ENCODE measurements at places on chromosomes 13 and 19.

DNA sequence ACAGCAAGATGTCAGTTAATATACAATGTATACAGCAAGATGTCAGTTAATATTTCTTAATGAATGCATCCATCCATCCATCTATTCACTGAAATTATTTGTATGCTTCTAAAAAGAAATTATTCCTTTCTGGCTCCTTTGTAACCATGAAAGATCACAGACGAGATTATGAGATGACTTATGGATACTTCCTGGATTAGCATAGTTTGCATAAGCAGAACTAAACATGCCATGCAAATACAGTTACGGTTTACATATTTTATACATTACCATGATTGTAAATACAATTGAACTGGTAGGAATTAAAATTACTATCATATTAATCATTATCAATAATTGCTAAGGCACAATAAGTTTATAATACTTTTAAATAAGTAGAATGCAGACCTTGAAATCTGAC is 32.7 kb downstream of the NALCN start:
- DNase-seq = no peak

DNA sequence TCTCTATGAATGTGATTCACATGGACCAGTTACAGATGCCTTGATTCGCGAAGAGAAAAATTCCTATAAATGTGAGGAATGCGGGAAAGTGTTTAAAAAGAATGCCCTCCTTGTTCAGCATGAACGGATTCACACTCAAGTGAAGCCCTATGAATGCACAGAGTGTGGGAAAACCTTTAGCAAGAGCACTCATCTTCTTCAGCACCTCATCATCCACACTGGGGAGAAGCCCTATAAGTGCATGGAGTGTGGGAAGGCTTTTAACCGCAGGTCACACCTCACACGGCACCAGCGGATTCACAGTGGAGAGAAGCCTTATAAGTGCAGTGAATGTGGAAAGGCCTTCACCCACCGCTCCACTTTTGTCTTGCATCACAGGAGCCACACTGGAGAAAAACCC is 7.7 kb downstream of the ZNF543 start:
- DNase-seq = no peak

GRCh38 chr19:35055715-35056179 is 14.2 kb downstream of the HPN start:
- DNase-seq = no peak

GRCh38 chr13:93173654-93174053 is 53.0 kb upstream of the GPC6 start:
- DNase-seq = no peak

DNA sequence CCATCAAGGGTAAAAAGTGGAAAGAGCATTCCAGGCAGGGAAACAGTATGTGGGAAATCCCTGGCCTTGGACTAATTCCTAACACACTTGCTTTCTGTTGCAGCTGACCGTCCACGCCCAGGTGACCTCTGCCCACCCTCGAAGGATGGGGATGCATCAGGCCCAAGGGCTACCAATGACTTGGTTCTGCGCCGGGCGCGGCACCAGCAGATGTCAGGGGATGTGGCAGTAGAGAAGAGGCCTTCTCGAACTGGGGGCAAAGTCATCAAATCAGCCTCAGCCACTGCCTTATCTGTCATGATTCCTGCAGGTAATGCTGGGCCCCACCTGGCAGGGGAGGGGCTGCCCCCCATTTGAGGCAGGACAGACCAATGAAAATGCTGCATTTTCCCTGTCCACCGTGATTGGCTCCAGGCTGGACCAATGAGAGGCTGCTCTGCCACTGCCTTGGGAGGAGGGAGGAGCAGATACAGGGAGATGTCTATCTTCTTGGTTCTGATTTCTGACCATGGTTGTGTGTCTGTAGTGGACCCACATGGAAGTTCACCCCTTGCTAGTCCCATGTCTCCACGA is 12.6 kb downstream of the DNASE2 start:
- no peak for DNase-seq

DNA sequence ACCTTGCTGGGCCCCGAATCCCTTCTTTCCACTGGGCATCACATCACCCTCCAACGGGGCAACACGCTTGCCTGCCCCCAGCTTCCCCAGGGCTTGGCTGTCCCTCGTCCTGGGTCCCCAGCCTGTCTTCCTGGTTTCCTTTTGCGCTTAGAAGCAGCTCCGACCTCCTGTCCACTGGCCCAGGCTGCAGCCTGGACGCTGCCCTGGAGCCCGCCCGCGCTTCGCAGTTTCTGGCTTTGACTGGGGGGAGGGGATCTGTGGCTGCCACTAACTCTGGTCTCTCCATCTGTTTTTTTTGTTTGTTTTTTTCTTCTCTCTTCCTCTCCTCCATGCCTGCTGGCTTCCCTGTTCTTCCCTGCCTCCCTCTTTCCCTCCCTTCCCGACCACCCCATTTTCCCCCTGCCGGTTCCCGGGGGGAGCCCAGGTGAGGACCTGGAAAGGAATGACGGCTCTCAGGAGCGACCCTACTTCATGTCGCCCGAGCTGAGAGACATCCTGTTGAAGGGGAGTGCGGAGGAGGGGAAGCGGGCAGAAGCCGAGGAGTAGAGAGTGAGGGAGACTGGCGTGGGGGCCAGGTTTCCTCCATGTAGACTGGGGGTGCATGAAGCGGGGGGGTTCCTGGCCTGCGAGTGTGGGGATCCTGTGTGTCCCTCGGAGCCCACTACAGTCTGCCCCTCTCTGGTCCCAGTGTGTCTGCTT is 11.5 kb upstream of the ILF3 start:
- no peak for DNase-seq

- no peak for DNase-seq
These were observed 862.3 kb downstream of the UQCRFS1 start for GRCh38 chr19:28350673-28351072.

- no peak for DNase-seq
These were observed 27.1 kb downstream of the EDNRB start for GRCh38 chr13:77891486-77891885.

DNA sequence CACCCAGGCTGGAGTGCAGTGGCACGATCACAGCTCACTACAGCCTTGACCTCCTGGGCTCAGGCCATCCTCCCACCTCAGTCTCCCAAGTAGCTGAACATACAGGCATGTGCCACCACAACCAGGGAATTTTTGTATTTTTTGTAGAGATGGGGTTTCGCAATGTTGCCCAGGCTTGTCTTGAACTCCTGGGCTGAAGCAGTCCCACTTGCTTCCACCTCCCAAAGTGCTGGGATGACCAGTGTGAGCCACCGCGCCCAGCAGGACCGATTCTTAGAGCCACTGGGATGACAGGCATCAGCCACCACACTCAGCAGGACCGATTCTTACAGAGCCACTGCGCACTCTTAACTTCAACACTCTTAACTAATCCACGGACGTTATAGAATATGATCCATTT is 54.9 kb upstream of the RANBP3 start:
- DNase-seq = no peak

DNA sequence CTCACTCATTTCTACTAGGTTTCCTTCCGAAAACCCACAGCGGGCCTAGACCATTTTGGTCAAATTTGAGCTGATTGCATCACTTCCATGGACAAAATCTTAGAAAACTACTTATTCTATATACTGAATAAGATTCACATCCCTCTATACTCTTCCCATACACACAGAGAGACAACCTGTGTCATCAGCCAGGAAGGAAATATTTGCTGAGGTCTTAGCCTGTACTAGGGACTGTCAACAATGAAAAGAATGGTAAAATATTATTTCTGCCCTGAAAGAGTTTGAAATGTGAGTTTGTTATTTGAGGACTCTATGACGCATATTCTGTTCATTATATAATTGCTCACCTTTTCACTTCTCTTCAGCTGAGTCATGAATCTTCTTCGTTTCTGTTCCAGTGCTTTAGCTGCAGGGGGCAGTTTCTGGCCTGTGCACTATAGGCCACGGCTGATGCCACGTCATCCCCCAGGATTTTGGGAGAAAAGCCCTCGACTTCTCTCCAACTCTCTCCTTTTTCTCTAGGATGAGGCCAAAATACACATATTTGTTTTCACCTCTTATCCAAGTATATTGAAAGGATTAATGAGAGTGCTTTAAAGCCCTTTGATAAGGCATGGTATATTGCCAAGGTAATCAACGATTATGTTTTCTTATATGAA is 47.7 kb downstream of the GSX1 start:
- no peak for DNase-seq

- no peak for DNase-seq
These were observed 1.0 kb downstream of the CEBPA start for GRCh38 chr19:33301144-33301899.

DNA sequence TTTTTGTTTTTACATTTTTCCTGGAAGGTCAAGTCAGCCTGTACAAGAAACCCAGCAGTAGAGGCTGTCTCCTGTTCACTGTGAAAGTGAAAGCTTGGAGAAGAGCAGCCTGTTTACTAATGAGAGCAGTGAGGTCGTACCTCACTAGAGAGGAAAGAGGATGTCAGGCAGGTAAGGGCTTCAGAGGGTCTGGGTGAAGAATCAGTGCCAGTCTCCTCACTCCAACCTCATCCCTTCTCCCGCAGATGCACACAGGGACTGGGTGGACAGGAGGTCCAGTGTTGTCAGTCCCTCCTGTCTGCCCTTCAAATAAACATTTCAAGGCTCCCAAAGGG is 462.5 kb downstream of the KLF5 start:
- no peak for DNase-seq

DNA sequence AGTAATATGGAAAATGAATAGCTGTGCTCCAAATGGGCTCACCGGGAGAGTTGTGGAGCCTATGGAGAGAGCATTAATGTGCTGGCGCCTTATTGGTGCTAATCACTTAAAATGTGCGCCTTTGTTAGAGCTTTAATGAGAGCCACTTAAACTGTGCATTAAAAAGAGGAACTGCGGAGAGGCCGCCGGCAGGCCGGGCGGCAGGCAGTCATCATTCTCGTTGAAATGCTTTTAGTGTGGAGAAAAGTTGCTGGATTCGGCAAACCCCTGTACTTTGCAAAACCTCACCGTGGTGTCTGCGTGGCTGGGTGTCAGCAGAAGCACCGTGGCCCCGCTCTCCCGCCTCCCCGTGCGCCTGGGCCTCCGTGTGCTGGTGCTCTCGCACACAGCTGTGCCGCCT is 105.5 kb downstream of the KDM4B start:
- no peak for DNase-seq

DNA sequence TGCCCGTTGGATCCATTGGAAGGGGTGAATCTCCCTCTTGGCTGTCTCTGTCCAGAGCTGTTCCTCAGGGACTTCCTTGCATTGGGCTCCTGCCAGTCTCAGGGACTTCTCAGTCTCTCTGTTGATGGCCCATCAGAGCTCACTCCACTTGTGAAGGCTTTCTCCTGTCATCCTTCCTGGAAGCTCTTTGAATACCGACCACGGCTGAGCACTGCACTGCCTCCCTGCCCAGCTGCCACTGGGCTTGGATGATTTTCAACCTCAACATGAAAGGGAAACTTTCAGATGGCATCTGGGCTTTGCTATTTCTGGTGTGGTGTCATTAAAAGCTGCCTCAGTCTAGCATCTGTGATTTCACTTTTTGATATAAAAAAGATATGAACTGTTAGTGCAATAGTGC is 66.1 kb upstream of the ANKRD10 start:
- no peak for DNase-seq

DNA sequence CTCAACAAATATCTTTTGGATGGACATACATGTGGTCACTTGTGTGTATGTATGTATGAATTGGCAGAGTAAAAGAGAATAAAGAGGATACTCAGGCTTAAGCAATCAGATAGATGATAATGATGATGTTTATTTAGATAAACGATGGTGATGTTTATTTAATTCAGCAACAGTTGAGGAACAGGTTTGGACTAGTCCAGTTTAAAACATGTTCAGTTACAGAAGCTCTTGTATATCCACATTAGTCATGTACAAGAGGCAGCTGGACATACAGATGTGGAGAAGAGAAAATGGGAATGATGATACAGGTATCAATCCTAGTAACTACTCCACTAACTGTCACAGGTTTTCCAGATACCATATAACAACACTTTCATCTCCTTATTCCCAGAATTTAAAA is 232.1 kb downstream of the DIAPH3 start:
- no peak for DNase-seq

DNA sequence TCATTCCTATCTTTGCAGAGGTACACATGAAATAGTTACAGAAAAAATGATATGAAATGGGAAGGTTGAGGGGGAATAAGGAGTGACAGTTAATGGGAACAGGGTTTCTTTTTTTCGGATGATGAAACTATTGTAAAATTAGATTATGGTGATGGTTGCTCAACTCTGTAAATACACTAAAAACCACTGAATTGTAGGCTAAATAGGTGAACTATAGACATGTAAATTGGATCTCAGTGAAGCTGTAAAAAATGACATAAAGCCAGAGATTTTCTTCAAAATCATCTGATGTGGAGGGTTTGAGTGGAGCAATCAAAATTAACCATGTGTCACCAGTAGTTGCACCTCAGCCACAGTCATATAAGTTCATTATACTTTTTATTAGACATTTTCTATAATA is 6.6 kb upstream of the FLT3 start:
- DNase-seq = no peak

DNA sequence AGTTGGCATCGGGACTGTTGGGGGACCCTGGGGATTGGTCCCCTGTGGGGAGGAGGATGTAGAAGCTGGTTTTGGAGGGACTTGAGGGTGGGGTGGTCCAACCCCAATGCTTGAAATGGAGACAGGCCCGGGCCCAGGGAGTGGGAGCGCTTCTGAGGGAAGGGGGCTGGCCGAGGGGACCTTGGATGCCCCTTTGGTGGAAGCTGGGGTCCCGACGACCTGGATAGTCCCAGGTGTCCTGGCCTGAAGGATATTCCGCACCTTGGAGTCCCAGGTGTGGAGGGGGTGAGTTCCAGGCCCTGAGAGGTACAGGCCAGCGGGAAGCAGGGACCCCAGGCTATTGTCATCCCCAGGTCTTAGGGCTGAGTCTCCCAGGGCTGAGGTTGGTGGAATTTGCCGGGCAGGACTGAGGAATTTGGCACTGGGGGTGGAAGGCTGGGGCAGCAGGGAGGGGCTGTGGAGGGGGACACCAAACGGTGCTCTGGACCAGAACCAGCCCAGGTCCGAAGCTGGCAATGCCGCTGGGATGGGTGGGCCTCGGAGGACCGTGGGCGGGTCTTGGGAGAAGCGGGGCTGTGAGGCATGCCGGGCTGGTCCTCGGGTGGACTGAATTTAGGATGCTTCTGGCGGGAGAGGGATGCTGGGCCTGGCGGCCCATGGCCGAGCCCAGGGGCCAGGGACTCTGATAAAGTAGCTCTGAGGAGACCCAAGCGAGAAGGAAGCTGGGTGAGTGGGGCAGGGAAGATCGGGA is 1.8 kb downstream of the HDGFL2 start:
- no peak for DNase-seq

GRCh38 chr19:17473041-17473440 is 2.7 kb downstream of the SLC27A1 start:
- no peak for DNase-seq
